ENCODE measurements at places on chromosomes 2 and 18.

GRCh38 chr2:230412371-230412711, 3.7 kb upstream of the SP100 start:
- DNase-seq, result no peak

GRCh38 chr18:13604786-13605185, 121.6 kb downstream of the FAM210A start:
- DNase-seq, result no peak

DNA sequence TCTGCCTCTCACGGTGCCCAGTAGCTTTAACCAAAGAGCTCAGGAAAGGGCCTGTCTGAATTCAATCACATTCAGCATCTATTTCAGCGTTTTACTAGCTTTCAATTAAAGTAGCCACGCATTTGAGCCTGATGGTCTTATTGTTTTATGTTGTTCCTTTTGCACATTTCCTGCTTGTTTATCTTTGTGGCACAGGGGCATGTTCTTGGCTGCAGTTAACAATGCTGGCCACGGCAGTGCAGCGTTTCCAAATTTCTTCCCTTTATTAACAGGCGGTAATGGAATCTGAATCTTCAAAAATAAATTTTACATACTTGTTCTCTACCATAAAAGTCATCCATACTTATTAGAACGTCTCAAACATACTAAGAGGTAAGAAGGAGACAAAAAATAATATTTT, 46.2 kb downstream of the HPCAL1 start:
- no peak for DNase-seq

DNA sequence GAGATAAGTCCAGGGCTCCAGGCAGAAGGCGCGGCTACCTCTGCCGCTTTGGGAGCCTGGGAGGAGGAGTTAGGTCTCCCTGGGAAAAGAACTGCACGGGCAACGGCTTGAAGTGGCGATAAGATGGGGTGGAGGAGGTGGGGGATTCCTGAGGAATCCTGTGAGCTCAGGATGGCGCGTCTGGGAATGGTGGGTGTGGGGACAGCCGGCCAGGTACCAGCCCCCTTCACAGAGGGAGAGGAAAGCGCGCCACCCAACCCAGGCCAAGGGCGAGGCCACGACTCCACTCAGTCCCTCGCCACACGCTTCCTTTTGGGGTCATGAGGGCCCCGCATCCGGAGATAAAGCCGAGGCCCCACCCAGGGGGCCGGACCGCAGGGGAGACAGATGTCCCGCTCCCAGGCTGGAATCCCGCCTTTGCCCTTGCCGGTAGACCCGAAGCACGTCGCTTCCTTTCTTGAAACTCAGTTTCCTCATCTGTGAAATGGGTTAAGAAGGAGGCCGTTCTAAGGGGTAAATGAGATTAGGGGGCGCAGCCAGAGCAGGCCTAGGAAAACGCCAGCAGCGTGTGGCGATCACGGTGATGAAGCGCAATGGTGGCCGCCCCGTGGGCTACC, 1.7 kb upstream of the CTDSP1 start:
- DNase-seq, result peak; percentile 79

GRCh38 chr2:53403792-53404413, 363.7 kb upstream of the CHAC2 start:
- no peak for DNase-seq

DNA sequence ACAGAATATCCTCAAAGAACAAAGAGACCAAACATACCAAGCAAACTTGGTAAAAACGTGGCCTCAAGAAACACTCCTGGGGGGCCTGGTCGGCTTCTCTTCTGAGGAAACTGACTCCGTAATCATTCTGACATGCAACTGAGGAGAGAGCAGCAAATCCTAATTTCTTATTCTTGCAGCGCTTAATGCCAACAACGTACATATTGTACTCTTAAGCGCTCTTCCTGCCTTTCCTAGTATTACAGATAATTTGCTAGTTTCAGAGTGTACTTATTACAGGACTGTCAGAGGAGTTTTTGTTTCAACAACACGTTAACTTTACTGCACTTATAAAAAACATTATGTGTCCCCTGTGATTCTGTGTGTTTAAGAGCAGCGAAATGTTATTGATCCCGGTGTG, 64.9 kb downstream of the ZNF521 start:
- DNase-seq, result no peak

DNA sequence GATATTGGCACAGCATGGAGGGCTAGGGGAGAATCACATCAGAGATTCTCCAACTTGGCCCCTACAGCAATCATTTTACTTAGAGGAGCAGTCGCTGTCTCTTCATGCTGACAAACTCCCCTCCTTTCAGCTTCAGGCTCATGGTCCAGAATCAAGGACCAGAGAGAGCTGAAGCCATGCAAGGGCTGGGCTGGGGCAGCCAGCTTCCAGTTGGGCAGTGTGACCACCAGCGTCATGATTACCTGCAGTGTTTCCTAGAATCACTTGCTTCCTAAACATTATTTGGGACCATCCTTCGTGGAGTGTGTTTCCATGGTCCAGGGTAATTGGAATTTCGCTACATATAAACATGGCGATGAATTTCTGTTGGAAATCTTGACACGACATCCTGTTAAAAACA, 54.4 kb downstream of the CAPN13 start:
- no peak for DNase-seq

- peak; percentile 51 for DNase-seq
These were observed 14.5 kb downstream of the SLC40A1 start for GRCh38 chr2:189566046-189566445.

DNA sequence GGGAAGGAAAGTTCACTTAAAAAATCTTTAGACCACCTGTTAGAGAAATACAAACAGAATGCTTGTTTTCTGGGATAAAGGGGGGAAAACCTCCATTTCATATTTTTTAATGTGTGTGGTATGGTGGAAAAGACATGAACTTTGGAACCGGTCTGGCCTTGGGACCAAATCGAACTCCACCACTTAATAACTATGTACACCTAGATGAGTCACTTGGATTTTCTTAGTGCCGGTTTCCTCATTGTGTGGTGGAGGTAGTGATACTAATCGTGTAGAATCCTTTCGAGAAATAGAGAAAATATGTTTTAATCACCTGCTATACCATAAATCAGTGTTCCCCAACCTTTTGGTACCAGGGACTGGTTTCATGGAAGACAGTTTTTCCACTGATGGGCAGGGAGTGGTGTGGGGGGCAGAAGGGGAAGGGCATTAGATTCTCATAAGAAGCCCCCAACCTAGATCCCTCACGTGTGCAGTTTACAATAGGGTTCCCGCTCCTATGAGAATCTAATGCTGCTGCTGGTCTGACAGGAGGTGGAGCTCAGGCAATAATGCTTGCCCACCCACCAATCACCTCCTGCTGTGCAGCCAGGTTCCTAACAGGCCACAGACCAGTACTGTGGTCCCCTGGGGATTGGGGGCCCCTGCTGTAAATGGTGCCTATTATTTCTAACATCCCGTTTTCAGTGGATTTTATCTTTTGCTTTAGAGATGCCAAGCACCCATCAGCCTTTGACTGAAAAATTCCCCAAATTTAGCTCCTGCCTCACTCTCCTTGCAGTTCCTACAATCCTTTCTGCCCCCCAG, 308.8 kb downstream of the PRKCE start:
- no peak for DNase-seq

DNA sequence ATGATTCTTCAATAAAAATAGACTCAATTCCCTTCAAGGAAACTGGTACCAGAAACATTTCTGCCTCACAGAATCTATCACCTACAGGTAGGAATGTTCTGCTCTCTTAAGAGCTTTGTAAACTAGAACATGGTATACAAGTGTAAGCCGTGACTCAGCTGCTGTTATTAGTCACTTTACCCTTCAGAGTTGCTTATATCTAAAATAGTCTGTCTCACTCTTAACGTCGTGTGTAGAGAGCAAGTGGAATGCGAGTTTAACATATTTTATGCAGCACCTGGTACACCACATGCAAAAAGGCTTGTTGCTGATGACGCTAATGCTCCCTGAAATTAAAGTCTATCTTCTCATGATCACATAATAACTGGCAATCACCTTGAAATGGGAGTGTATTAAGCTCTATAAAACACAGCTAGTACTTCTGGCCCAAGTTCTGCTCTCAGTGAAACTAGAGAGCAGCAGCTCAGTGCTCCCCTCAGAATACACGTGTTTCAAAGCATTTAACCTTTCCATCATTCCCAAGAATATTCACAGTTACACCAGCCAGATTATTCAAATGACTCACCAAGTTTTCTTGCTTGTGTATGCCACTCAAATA, 420.0 kb downstream of the ZEB2 start:
- DNase-seq, result no peak

- no peak for DNase-seq
These were observed 201.9 kb upstream of the TRIB2 start for GRCh38 chr2:12514631-12515437.

- no peak for DNase-seq
These were observed 859.1 kb upstream of the ACVR2A start for GRCh38 chr2:146985753-146986152.

DNA sequence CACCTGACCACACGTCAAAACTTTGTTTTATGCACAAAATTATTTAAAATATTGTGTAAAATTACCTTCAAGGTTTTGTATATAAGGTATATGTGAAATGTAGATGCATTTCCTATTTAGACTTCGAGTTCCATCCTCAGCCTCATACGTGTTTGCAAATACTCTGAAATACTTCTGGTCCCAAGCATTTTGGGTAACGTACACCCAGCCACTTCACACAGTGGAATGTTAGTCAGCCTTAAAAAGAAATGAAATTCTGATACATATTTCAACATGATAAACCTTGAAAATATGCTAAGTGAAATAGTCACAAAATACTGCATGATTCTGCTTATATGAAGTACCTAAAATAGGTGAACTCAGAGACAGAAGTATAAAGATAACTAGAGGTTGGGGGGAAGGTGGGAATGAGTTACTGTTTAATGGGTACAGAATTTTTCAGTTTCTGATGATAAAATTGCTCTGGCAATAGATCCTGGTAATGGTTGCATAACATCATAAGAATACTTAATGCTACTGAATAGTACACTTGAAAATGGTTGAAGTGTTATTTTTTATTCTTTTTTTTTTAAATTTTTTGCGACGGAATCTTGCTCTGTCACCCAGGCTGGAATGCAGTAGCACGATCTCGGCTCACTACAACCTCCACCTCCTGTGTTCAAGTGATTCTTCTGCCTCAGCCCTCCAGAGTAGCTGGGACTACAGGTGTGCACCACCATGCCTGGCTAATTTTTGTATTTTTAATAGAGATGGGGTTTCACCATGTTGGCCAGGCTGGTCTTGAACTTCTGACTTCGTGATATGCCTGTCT, 24.0 kb downstream of the NOP58 start:
- no peak for DNase-seq

GRCh38 chr18:57951999-57952774, 91.8 kb upstream of the NEDD4L start:
- no peak for DNase-seq

DNA sequence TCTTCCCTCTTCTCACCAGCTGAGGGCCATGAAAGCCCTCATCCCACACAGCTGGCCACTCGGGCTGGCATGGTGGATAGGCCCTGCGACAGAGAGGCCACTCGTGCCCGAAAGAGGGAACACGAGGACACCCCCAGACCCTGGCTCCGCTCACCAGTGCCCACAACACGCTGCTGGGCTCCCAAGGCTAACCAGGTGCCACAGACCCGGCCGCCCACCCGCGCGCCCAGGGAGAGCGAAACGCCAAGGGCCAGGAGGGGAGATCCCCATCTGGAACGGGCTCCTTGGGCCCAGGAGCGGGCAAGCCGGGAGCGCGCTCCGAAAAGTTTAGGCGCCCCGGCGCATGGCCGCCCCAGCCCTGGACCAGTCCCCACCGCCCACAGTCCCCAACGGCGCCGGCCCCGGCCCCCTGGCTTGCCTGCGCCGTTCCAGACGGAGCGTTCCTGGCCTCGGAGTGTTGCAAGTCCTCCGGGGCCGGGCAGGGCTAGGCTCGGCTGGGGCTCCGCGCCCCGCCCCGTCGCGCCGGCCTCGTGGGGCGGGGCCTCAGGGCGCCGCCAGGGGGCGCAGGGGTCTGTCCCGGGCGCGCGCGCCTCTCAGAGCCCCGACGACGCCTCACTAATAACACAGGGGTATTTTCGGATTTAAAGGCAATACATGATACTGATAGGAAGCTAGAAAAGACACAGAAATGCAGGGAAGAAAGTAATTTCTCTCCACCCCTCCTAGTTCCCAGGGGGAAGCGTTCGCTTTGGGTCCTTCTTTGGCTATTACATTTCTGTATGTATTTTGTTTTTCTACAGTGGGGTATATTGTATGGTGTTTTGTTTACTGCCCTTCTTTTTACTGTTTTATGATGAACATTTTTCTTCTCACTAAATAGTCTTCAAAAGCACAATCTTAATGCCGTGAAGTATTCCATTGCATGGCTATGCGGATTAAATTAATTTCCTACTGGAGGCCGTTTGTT, at the start of gene TMBIM1:
Gene TMBIM1, minus strand, starts transcription at position 456 of the 967 bp plus-strand sequence. CDS start 10,362 bp downstream, outside the sequence.
- peak; percentile 84 for DNase-seq

GRCh38 chr2:39216346-39217191, 27.2 kb downstream of the CDKL4 start:
- no peak for DNase-seq

DNA sequence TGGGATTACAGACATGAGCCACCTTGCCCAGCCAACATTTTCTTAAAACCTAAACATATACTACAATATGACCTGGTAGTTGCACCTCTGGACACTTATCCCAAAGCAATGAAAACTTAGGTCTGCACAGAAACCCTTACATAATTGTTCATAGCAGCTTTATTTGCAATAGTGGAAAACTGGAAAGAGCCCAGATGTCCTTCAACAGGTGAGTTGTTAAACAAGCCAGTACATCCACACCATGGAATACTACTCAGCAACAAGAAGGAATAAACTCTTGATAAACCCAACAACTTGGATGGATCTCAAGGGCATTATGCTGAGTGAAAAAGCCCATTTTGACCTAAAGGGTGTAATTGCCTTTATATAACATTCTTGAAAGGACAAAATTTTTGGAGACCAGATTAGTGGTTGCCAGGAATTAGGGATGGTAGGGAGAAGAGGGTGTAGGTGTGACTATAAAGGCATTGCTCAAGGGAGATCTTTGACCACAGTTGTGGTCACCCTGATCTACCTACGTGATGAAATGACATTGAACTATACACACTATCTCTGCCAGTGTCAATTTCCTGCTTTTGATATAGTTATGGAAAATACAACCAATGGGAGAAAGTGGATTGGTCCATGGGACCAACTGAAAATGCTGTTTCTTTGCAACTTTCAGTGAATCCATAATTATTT, 11.9 kb upstream of the AMMECR1L start:
- DNase-seq, result no peak

DNA sequence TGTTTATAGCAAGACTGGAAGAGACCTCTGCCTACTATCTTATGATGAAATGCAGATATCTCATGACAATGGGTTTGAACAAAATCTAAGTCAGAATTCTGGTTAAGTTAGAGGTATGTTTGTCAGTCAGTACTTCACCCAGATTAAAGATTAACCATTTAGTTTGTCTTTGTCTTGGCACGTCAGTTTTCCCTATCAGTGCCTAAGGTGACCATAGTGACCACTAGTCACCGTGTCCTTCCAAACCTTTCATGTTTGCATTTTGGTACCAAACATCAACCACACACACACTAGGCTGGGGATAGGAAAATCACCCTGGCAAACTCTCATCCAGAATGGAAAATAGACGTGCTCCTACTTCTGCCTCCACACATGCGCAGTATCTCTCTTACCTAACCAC, 248.9 kb downstream of the PIEZO2 start:
- DNase-seq, result no peak
